ENCODE measurements at places on chromosomes 2 and 18. TPM values are rescaled to one million over a fixed set of nuclear protein-coding genes. Genes with fewer than 3 reads are reported as not detected.

GRCh38 chr18:35045121-35045520 is 3.9 kb downstream of the MAPRE2 start:
- no peaks in the 10 kb centered on the region for H3K27me3 ChIP-seq
- H3K4me1 ChIP-seq: peaks cover 32% of the 10 kb centered on the region
- peak; percentile 67 for DNase-seq
- no peak overlapping the region for H3K27ac ChIP-seq
- H3K36me3 ChIP-seq: no peaks in the 10 kb centered on the region

Gene CENPO
- polyA plus RNA-seq: 23.1 TPM

DNA sequence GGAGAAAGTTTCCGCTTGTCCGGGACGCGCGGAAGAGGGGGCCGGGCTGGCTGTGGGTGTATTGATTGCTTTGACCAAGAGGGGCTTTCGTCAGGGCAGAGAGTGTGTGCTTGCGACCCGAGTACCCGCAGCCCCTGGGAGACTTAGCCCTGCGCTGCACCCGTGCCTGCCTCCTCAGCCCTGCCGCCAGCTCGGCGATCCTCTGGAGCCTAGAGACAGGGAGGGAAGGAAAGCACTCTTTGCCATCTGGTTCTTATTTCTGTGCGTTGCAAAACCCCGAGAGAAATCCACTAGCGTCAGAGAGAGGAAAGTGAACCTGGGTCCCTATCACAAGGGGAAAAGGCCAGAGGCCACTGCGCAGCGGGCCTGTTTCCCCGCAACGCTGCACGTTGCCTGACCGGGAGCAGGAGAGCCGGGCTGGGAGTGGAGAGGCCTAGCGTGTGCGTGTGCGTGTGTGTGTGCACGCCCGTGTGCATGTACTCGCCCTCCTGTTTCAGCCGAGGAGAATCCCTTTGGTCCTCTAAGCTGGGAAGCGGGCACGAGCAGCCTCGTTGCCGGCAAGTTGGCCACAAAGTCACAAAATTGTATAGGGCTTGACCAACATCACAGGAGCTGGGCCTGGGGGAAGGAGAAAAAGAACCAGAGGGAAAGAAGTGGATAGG is 1.7 kb downstream of the SIX3 start:
- no peak overlapping the region for H3K4me3 ChIP-seq
- peaks cover 88% of the 10 kb centered on the region for H3K27me3 ChIP-seq
- peaks cover 45% of the 10 kb centered on the region for H3K4me1 ChIP-seq
- no peak overlapping the region for H3K27ac ChIP-seq
- no peak for DNase-seq

DNA sequence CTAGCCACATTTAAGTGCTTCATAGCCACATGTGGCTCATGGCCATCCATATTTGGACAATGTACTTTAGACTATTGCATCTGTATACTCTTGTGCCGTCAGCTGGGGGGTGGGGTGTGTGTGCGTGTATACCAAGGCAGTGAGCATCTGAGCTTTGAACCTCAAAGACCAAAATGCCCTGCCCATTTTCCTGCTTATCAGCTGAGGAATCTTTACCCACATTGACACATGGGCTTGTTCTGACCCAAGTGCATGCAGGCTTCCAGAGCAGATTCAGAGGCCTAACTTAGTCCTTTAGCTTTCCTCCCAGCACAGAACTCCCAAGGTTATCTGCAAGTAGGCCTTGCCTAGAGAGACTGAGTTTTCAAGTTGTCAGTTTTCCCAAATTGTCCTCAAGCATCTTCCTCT is 11.1 kb upstream of the MOCOS start:
- H3K4me3 ChIP-seq: no peak overlapping the region
- H3K36me3 ChIP-seq: no peaks in the 10 kb centered on the region
- no peak overlapping the region for H3K27ac ChIP-seq

Gene CDH2
- 8.4 TPM for polyA plus RNA-seq

DNA sequence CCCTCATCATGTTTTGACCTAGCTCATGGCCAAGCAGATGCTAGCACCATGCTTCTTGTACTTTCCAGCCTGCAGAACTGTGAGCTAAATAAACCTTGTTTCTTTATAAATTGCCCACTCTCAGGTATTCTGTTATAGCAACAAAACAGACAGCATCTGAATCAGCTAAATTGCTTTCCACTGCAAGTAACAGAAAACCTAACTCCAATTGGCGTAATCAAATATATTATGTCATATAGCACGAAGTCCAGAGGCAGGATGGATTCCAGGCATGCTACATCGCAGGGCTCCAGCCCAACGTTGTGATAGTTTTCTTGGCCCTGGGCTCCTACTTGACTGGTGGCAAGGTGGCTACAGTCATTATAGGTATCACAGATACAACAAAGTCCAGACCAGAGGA is 10.4 kb upstream of the CUL3 start:
- no peak overlapping the region for H3K4me3 ChIP-seq
- H3K27ac ChIP-seq: no peak overlapping the region
- no peaks in the 10 kb centered on the region for H3K4me1 ChIP-seq
- no peaks in the 10 kb centered on the region for H3K27me3 ChIP-seq
- no peak for DNase-seq

- H3K36me3 ChIP-seq: no peaks in the 10 kb centered on the region
- DNase-seq: no peak
- peaks cover 10% of the 10 kb centered on the region for H3K4me1 ChIP-seq
- H3K27me3 ChIP-seq: no peaks in the 10 kb centered on the region
Measured at GRCh38 chr2:109348671-109349502, 219.9 kb downstream of the SH3RF3 start.

DNA sequence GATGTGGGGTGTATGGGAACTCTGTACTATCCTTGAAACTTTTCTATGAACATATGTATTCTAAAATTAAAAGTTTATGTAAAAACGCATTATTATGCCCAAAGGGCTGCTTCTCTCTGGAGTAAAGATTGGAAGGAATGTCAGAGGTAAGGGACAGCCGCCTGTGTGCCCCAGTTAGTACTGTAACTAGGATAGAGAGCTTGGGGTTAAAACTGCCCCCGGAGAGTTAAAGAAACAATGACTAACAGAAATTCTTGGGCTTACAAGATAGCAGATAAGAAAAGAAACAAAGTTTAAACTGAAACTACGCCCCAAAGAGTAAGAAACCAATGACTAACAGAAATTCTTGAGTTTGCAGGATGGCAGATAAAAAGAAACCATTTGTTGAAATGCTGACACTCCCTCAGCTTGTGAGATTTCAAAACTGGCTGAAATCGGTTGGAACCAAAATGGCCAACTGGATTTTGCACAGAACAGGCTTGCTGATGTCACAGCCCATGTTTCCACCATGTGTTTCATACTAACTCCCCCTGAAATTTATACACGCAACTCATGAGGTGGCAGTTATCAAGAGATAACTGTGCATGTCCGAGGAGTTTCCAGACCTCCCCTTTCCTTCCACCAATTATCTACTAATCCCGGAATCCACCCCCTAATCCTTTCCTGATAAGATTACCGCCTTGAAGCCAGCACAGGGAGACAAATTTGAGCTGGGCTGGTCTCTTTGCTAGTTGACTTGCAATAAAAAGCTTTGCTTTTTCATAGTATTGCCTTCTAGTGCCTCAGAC is 8.7 kb upstream of the TXNDC2 start:
- H3K36me3 ChIP-seq: no peaks in the 10 kb centered on the region
- H3K27ac ChIP-seq: peak overlapping the region; percentile 80
- no peak for DNase-seq
- H3K4me1 ChIP-seq: no peaks in the 10 kb centered on the region
- H3K4me3 ChIP-seq: no peak overlapping the region
- no peaks in the 10 kb centered on the region for H3K27me3 ChIP-seq

GRCh38 chr2:207481924-207482323 is 47.8 kb upstream of the CREB1 start:
- no peaks in the 10 kb centered on the region for H3K36me3 ChIP-seq
- peaks cover 8% of the 10 kb centered on the region for H3K4me1 ChIP-seq
- H3K4me3 ChIP-seq: no peak overlapping the region
- no peak for DNase-seq

Gene STRADB
- polyA plus RNA-seq: 42.3 TPM

DNA sequence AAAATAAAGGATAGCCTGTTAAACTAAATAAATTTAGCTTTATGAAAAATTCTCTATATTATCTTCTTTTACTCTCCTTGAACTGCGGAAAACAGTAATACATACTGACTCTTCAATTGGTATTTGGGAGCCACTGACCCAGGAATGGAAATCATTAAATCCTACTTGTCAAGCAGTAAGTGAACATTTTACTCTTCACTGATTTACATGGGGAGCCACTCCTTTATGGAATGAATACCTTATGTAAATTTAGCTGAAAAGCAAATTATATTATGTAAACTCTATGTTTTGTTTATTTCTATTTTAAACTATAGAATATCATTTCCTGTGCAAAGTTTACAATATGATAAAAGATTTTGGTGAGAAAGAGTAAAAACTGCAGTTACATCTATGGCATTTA is 85.2 kb downstream of the STRADB start:
- DNase-seq: no peak
- no peak overlapping the region for H3K27ac ChIP-seq
- no peak overlapping the region for H3K4me3 ChIP-seq
- H3K36me3 ChIP-seq: no peaks in the 10 kb centered on the region
- no peaks in the 10 kb centered on the region for H3K4me1 ChIP-seq

- H3K27me3 ChIP-seq: no peaks in the 10 kb centered on the region
- no peaks in the 10 kb centered on the region for H3K4me1 ChIP-seq
- DNase-seq: no peak
- H3K27ac ChIP-seq: no peak overlapping the region
- no peak overlapping the region for H3K4me3 ChIP-seq
Measured at GRCh38 chr2:20623741-20624155, 27.1 kb downstream of the HS1BP3 start.

Gene ERBB4
- polyA plus RNA-seq: 0.89 TPM

DNA sequence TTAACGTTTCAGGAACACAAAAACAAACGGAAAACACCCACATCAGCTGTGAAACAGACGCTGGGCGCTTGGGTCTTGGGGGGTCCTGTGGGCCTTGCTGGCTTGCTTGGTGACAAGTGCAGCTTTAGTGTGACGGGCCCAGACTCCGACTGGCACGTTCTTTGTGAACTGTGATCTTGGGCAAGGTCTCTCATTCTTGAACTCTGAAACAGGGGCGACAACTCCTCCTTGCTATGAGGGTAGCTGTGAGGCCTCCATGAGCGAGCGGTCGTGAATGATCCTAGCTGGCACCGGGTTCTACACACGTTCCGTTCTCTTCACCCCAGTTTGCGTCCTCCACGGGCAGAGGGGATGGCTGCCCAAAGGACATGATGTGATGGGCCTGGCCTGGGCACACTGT is 8.7 kb upstream of the COLEC11 start:
- DNase-seq: no peak
- no peaks in the 10 kb centered on the region for H3K27me3 ChIP-seq
- H3K4me3 ChIP-seq: no peak overlapping the region
- H3K4me1 ChIP-seq: no peaks in the 10 kb centered on the region

Gene PLCD4
- polyA plus RNA-seq: 13.5 TPM

DNA sequence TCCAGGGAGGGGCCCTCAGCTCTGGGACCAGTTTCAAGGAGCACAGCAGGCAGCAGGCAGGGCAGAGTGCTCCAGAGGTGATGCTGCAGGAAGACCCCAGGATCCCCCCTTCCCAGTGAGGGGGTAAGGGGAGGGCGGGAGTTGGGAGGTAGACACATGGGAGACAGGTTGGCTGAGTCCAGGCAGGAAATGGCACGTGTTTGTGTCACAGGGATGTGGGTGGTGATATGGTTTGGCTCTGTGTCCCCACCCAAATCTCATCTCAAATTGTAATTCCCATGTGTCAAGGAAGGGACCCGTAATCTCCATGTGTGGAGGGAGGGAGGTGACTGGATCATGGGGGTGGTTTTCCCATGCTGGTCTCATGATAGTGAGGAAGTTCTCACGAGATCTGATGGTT is 25.2 kb upstream of the OTOS start:
- no peaks in the 10 kb centered on the region for H3K4me1 ChIP-seq
- peaks cover 33% of the 10 kb centered on the region for H3K27me3 ChIP-seq
- no peak for DNase-seq
- no peak overlapping the region for H3K27ac ChIP-seq
- H3K36me3 ChIP-seq: no peaks in the 10 kb centered on the region
- H3K4me3 ChIP-seq: no peak overlapping the region

- no peak overlapping the region for H3K27ac ChIP-seq
- no peaks in the 10 kb centered on the region for H3K27me3 ChIP-seq
- no peaks in the 10 kb centered on the region for H3K36me3 ChIP-seq
- H3K4me3 ChIP-seq: no peak overlapping the region
- DNase-seq: no peak
- H3K4me1 ChIP-seq: no peaks in the 10 kb centered on the region
Measured at GRCh38 chr2:11802782-11803191, 56.4 kb downstream of the LPIN1 start.

GRCh38 chr2:26752656-26753055 is 11.4 kb upstream of the SLC35F6 start:
- H3K27me3 ChIP-seq: no peaks in the 10 kb centered on the region
- no peaks in the 10 kb centered on the region for H3K4me1 ChIP-seq
- no peaks in the 10 kb centered on the region for H3K36me3 ChIP-seq
- no peak for DNase-seq

- H3K36me3 ChIP-seq: no peaks in the 10 kb centered on the region
- H3K27ac ChIP-seq: no peak overlapping the region
Measured at GRCh38 chr2:138997346-138997745, 217.2 kb upstream of the NXPH2 start.

GRCh38 chr2:79915455-79915854 is 389.1 kb downstream of the LRRTM1 start:
- no peak overlapping the region for H3K27ac ChIP-seq
- DNase-seq: no peak
- no peaks in the 10 kb centered on the region for H3K27me3 ChIP-seq

- H3K36me3 ChIP-seq: no peaks in the 10 kb centered on the region
- no peak for DNase-seq
- H3K27ac ChIP-seq: no peak overlapping the region
- H3K4me3 ChIP-seq: no peak overlapping the region
- no peaks in the 10 kb centered on the region for H3K4me1 ChIP-seq
Measured at GRCh38 chr18:61199171-61199848, 133.9 kb upstream of the CDH20 start.

Gene C18orf63
- not detected for polyA plus RNA-seq

- no peak for DNase-seq
- H3K4me1 ChIP-seq: peaks cover 13% of the 10 kb centered on the region
- no peaks in the 10 kb centered on the region for H3K36me3 ChIP-seq
- H3K27ac ChIP-seq: no peak overlapping the region
Measured at GRCh38 chr2:60957224-60957623, 60.3 kb upstream of the PEX13 start.

GRCh38 chr18:24189664-24190346 is 50.9 kb downstream of the CABYR start:
- no peaks in the 10 kb centered on the region for H3K36me3 ChIP-seq
- no peak overlapping the region for H3K27ac ChIP-seq
- H3K4me3 ChIP-seq: no peak overlapping the region
- DNase-seq: no peak

Measured in left lung (tissue), 14 donors.